ENCODE measurements at places on chromosomes 4 and X. TPM values are rescaled to one million over a fixed set of nuclear protein-coding genes. Genes with fewer than 3 reads are reported as not detected.

DNA sequence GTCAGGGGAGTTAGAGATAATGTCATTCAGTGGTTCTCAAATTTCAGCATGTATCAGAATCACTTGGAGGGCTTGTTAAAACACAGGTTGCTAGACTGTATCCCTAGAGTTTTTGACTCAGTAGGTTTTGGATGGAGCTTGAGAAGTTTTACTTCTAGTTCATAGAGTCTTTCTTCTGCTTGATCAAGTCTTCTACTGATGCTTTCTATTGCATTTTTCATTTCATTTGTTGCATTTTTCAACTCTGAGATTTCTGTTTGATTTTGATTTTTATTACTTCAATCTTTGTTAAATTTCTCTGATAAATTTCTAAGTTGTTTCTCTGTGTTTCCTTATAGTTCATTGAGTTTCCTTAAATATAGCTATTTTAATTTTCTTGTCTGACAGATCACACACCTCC lies 361.4 kb downstream of the RAPGEF2 start:
- H3K27me3 ChIP-seq = no peaks in the 10 kb centered on the region
- H3K4me3 ChIP-seq = no peak overlapping the region
- no peak for DNase-seq
- no peaks in the 10 kb centered on the region for H3K36me3 ChIP-seq
- H3K27ac ChIP-seq = no peak overlapping the region

Gene SCRG1
- total RNA-seq = not detected

- peaks cover 2% of the 10 kb centered on the region for H3K27me3 ChIP-seq
- H3K27ac ChIP-seq = peak overlapping the region; percentile 98
- no peak for DNase-seq
- peaks cover 46% of the 10 kb centered on the region for H3K36me3 ChIP-seq
Observed at GRCh38 chr4:118279920-118280432, 72.8 kb downstream of the PRSS12 start.

Gene AREG
- total RNA-seq = 1.7 TPM

- H3K36me3 ChIP-seq = no peaks in the 10 kb centered on the region
- H3K4me3 ChIP-seq = peak overlapping the region; percentile 45
- H3K27ac ChIP-seq = peak overlapping the region; percentile 53
- no peak for DNase-seq
- H3K4me1 ChIP-seq = peaks cover 45% of the 10 kb centered on the region
Observed at GRCh38 chr4:36256398-36256891, 12.1 kb upstream of the ARAP2 start.

DNA sequence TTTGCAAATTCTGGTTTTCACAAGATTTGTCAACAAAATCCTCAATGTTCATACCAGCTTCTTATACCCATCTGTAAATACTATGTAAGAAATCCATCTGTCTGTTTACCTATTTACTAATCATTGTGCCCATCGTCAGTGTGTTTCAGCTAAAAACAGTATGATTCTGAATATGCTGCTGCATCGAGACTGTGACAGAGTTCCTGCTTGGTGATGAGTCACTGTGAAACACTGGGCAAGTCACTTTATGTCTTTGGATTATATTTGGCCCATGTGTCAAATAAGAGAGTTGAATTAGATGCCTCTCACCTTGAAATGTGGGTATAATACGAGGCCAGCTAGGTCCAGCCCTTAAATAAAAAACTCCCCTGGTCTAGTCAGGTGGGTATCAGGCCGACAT lies 79.3 kb downstream of the CBLL2 start:
- no peak overlapping the region for H3K27ac ChIP-seq
- DNase-seq = no peak
- no peak overlapping the region for H3K4me3 ChIP-seq
- H3K4me1 ChIP-seq = no peaks in the 10 kb centered on the region
- no peaks in the 10 kb centered on the region for H3K36me3 ChIP-seq

- H3K4me1 ChIP-seq = peaks cover 17% of the 10 kb centered on the region
- peaks cover 10% of the 10 kb centered on the region for H3K36me3 ChIP-seq
- H3K27ac ChIP-seq = no peak overlapping the region
- DNase-seq = no peak
Observed at GRCh38 chrX:139762400-139763183, 54.6 kb upstream of the MCF2 start.

DNA sequence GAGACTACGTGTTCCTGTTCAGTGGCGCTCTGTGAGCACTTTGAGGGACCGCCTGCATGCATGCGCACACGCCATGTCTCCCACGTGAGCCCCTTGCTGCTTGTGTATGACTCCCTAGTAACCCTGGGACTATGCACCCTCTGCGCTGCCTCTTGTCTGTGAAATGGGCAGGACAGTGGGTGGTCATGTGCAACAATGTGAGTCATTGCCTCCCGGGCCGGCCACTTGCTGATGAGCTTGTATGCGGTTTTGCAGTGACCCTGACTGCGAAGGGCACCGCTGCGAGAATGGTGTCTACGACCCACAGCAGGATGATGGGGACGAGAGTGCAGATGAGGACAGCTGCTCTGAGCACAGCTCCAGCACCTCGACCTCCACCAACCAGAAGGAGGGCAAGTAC lies 61.4 kb downstream of the TNIP2 start:
- H3K27ac ChIP-seq = no peak overlapping the region
- no peak overlapping the region for H3K4me3 ChIP-seq
- H3K36me3 ChIP-seq = peaks cover 71% of the 10 kb centered on the region
- no peak for DNase-seq

- H3K4me1 ChIP-seq = peaks cover 38% of the 10 kb centered on the region
- H3K27me3 ChIP-seq = peaks cover 3% of the 10 kb centered on the region
- peak; percentile 88 for DNase-seq
- peak within 1 kb of the TSS; percentile 96 for H3K27ac ChIP-seq
Observed at GRCh38 chr4:102344954-102345794, at the start of gene SLC39A8. SLC39A8 (minus strand) TSS chr4:102345482; CDS start chr4:102344662, 820 bp downstream.

Gene ABCG2
- total RNA-seq = 0.89 TPM

DNA sequence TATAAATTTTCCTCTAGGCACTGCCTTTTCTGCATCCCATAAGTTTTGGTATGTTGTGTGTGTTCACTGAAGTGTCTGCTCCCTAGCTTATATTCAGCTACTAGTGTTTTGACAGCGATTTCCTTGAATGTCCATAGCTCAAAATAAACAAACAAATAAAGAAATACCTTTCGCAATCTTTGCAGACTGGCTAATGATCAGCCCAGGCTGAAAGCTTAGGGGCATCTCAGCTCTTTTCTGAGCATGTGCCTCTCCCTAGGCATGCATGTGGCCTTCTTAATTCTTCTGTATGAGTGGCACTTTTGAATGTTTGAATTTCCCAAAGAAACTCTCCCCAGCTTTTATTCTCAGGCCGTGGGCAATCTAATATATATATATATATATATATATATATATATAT lies 44.6 kb upstream of the SHROOM4 start:
- H3K4me1 ChIP-seq = no peaks in the 10 kb centered on the region
- no peaks in the 10 kb centered on the region for H3K36me3 ChIP-seq
- H3K27me3 ChIP-seq = no peaks in the 10 kb centered on the region
- no peak overlapping the region for H3K4me3 ChIP-seq

Gene IL1RAPL1
- not detected for total RNA-seq

GRCh38 chr4:27595571-27596360 lies 735.1 kb downstream of the STIM2 start:
- no peak for DNase-seq
- no peaks in the 10 kb centered on the region for H3K36me3 ChIP-seq
- H3K4me3 ChIP-seq = no peak overlapping the region

- no peaks in the 10 kb centered on the region for H3K4me1 ChIP-seq
- H3K27me3 ChIP-seq = no peaks in the 10 kb centered on the region
- no peak overlapping the region for H3K4me3 ChIP-seq
- no peak for DNase-seq
- H3K27ac ChIP-seq = no peak overlapping the region
- H3K36me3 ChIP-seq = no peaks in the 10 kb centered on the region
Observed at GRCh38 chr4:180564448-180564847, 1678.8 kb upstream of the TENM3 start.

GRCh38 chr4:96293806-96294205 lies 453.9 kb downstream of the PDHA2 start:
- no peak overlapping the region for H3K27ac ChIP-seq
- no peak for DNase-seq
- no peaks in the 10 kb centered on the region for H3K27me3 ChIP-seq
- no peaks in the 10 kb centered on the region for H3K4me1 ChIP-seq
- H3K36me3 ChIP-seq = no peaks in the 10 kb centered on the region
- H3K4me3 ChIP-seq = no peak overlapping the region

Gene CSAG3
- total RNA-seq = not detected

GRCh38 chr4:38334791-38335190 lies 329.2 kb upstream of the KLF3 start:
- H3K27me3 ChIP-seq = peaks cover 42% of the 10 kb centered on the region
- DNase-seq = no peak
- H3K27ac ChIP-seq = no peak overlapping the region
- H3K4me3 ChIP-seq = no peak overlapping the region

DNA sequence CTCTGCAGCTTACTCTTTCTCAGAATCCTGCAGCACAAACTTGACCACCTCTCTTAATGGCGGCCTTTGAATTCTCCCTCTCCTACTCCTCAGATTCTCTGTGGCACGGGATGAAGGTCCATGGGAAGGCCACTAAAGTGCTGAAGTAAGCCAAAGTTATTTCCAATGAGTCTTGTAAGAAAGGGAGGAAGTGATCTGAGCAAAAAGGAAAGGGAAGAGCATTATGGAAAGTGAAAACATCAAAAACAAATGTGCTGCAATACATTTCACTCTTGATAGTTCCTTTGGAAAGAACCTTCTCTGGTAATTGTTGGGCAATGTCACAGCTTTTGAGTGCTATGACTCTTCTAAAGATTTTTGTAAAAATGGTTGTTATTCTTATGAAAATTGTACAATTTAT lies 54.3 kb upstream of the CAMK2D start:
- peaks cover 7% of the 10 kb centered on the region for H3K27me3 ChIP-seq
- DNase-seq = no peak
- H3K36me3 ChIP-seq = no peaks in the 10 kb centered on the region
- H3K4me1 ChIP-seq = no peaks in the 10 kb centered on the region
- H3K4me3 ChIP-seq = no peak overlapping the region
- H3K27ac ChIP-seq = no peak overlapping the region

Data from activated T-helper 2 cell treated with anti-CD3 and anti-CD28 coated beads, Interferon-gamma antibody, Interleukin-2, Interleukin-4, amounts not matched to agents 10 μg/mL and 5 μg/mL and 100 μg/mL, durations not matched to agents 14 hours and 24 hours and 36 hours (primary cell).